ENCODE measurements at places on chromosomes 4 and X. TPM values are rescaled to one million over a fixed set of nuclear protein-coding genes. Genes with fewer than 3 reads are reported as not detected.

Gene FDCSP
- total RNA-seq: not detected

Gene CHRDL1
- not detected for total RNA-seq

Gene SLC10A4
- total RNA-seq: 8.0 TPM

Gene REELD1
- total RNA-seq: not detected

Gene CLNK
- not detected for total RNA-seq

Gene CXCL3
- 6.5 TPM for total RNA-seq

Gene APLN
- 0.71 TPM for total RNA-seq

Gene GAGE1
- total RNA-seq: not detected

Gene SMARCA1
- total RNA-seq: 40.8 TPM

Gene CT45A10
- 0.29 TPM for total RNA-seq
